G401 (cell line): ENCODE measurements at places on chromosomes 1 and 21.
A peak's percentile ranks its signal among the peaks of the same experiment; 100 is the strongest.

- DNase-seq: peak; percentile 87
These were observed 18.7 kb upstream of the AK2 start for GRCh38 chr1:33055210-33056008.

GRCh38 chr1:232291681-232292080 is 338.3 kb downstream of the SIPA1L2 start:
- no peak for DNase-seq

DNA sequence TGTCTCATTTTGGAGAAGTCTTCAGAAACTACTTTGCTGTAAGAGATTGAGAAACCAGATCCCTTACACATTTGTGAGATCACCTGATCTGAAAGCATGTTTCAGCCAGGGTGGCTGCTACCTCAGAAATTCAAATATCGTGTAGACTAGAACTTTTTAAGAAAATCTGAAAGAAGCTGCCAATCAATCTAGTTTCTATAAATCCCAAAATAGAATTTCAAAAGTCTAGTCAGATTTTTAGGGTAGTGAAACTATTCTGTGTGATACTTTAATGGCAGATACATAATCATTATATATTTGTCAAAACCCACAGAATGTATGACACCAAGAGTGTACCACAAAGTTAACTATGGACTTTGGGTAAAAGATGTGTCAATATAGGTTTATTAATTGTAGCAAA is 79.9 kb upstream of the PLPPR5 start:
- DNase-seq: no peak

GRCh38 chr1:194684636-194685035 is 1498.2 kb upstream of the B3GALT2 start:
- no peak for DNase-seq

- DNase-seq: no peak
These were observed 191.1 kb downstream of the PTPRC start for GRCh38 chr1:198829944-198830343.

DNA sequence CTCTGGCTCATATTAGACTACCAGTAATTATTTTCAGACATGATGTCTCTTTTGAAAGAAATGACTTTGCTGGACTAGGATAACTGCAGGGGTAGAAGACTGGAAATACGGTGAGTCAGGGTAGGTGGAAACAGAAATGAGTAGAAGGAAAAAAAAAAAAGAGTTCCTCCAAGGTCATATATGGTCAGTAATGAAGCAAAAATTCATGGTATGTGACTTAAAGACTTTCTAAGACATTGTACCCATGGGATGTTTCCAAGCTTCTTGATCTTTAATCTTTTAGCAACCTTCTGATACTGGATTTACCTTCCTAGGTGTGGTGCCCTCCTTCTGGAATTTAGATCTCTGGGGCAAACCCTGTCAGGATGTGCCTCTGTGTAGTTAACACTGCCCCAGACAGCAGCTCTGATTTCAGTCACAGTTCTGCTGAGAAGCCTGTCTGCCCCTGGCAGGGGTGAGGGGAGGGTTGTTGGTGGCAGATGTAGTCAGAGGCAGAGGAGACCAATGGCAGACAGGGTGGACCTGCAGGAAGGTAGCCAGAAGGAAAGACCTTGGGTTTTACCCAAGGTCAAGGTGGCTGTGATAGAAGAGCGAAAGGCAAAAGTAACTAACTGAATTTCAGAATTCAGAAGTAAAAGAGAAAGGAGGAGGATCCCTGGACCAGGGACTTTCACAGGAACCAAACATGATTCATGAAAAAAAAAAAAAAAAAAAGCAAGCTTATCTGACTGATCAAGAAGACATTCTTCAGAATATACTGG is 44.1 kb upstream of the BCL10 start:
- DNase-seq: no peak

DNA sequence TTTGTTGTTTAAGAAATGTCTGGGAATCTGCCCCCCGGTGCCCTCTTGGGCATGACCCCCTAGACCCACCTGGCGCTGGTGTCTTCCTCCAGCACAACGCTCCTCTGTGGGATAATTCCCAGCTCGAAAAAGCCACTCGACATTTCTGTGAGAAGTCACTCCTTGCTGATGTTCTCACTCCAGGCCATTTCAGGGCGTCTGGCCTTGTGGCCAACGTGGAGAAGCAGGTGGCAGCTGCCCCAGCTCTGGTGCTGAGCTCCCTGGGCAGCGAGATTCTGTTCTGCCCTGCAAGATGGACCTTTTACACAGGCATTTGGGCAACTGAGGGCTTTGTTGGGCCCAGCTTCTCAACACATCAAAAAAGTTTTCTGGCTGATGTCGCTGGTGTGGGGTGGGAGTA is 147.7 kb upstream of the WNT4 start:
- DNase-seq: no peak

- no peak for DNase-seq
These were observed 543.3 kb downstream of the DPYD start for GRCh38 chr1:97377432-97378034.

- DNase-seq: no peak
These were observed 39.9 kb upstream of the TARBP1 start for GRCh38 chr1:234518876-234519275.

DNA sequence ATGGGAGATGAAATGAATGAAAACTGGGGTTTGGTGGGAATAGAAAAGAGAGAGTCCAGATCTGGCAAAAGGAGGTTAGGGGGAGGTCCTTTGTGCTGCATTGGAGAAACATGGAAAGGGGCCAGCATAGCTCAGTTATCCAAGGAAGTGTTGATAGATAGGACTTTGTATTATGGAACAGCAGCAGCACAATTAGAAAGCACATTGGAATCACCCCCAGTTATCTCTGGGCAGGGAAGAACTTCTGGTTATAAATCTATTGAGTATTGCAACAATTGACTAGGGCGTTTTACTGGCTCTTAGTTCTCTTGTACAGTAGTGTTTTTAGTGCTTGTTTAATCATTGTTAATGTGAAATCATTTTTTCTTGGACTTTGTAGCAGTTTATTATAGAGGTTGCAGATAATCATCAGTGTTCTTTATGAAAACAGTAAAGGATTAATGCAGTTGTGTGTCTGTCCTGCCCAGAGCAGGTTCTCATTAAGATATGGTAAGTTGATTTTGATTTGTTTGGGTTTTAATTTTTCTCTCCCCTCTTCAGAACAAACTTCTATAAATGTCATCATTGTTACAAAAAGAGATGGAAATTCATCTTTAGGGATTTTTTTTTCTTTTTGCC is 76.6 kb downstream of the NR5A2 start:
- DNase-seq: no peak

DNA sequence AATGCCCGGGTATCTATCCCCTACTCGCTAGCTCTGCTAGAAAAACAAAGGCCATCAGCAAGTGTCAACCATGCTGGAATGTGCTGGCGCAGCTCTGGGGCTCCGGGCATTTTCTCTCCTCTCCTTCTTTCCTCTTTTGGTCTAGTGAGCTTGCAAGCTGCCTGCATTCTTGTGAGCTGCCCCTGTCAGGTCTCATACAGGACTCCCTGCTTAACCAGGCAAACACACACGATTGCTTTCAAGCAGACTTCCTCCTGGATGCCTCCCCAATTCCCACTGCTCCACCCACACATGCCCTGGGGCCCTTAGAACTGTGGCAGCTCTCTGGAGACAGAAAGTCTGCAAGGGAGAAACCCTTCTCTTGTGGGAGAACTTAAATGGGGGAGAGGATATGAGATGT is 35.7 kb upstream of the SUCO start:
- peak; percentile 19 for DNase-seq

DNA sequence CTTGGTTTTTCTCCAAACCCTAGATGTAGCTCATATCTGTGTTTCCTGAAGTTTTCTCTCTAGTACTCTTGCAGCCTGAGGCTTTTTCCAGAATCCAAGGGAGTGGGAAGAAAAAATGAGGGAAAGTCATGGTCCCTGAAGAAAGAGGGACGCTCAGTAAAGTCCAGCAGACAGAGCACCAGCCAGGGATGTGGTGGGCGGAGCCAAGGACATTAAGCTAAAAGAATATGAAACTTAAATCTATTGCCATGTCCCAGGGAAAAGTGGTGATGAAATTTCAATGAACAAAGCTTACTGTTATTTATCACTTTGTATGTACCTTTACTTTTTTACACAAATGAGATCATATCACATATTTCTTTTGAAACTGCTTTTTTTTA is 430.2 kb downstream of the USP25 start:
- DNase-seq: no peak

GRCh38 chr1:168531615-168532345 is 12.0 kb downstream of the XCL2 start:
- no peak for DNase-seq

DNA sequence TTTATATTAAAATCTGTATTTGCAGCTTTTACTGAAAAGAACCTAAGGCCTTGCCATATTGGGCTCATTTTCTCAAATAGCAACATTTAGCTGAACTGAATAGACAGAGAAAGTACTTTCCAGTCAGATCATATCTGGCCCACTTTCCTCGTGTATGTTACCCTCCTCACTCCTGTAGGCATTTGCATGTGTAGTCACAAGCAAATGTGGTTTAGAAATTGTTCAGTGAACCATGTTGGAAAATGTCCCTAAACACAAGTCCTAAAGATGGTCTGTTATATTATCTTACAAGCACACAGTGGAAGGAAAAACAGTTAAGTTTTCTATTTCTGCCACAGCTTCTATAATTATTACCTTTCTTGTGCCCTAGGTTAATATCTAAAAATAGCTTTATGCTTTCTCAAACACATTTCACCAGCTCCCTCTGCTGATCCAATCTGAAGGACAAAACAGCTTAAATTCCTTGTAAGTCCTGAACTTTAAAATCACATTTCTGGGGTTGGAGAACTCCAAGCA is 606 bp upstream of the FMO4 start:
- DNase-seq: no peak

DNA sequence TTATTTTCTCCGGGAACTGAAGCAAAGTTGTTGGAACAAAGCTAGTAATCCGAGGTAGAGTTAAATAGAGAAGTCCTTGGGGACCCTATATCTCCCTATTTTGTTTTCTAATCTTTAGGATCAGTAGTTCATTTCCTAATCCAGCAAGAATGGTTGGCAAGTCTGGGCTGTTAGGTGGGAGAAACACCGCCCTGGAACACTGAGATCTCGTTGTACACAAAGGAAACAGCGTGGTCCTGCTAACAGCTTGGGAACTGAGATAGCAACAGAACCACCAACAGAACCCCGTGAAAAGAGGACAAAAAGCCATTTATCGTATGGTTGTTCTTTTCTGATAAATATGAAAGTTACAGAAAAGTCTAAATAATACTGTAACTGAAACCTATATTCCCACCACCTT is 121.9 kb upstream of the CDC42BPA start:
- no peak for DNase-seq

DNA sequence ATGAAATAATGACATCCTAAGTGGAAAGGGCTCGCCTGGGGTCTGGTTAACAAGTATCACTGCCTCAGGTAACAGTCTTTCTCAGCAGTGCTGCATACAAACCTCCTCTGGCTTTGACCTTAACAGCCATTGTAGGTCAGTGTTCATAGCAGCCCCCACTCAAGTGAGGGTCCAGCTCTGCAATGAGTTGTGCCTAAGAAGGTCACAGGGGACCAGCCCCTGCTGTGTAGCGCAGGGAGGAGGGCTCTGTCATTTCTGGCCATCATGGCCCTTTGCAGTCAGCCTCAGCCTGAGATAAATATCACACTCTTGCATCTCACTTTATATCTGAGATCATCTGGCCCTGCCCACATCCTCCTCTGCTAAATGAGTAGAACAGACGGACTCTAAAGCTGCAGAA is 18.1 kb upstream of the MYSM1 start:
- DNase-seq: no peak

DNA sequence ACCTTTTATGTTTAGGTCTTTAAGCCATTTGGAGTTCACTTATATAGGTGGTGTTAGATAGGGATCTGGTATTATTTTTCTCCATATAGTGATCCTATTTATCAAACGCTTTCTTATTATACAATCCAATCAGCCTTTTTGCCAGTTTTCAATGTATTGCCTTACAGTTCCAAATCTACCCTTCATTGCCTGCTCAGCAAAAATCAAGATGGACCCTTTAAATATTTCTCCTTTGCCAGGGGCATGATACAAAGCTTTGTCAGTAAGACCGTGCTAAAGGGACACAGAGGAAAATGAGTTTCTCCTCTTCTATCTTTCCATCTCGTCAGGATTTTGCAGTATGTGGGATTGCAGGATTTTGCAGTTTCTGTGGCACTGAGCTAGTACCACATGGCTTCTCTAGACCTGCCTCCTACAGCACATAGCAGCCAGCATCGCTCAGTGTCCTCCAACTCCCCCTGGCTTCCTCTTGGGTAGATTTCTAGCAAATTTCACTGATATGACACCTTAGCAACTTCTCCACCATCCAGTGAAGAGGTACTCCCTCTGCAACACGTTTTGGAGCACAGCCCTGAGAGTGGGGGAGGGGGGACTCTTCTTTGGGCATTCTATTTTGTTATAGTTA is 22.5 kb upstream of the CAP1 start:
- no peak for DNase-seq

GRCh38 chr1:203057911-203058675 is 27.7 kb downstream of the MYOG start:
- DNase-seq: no peak

DNA sequence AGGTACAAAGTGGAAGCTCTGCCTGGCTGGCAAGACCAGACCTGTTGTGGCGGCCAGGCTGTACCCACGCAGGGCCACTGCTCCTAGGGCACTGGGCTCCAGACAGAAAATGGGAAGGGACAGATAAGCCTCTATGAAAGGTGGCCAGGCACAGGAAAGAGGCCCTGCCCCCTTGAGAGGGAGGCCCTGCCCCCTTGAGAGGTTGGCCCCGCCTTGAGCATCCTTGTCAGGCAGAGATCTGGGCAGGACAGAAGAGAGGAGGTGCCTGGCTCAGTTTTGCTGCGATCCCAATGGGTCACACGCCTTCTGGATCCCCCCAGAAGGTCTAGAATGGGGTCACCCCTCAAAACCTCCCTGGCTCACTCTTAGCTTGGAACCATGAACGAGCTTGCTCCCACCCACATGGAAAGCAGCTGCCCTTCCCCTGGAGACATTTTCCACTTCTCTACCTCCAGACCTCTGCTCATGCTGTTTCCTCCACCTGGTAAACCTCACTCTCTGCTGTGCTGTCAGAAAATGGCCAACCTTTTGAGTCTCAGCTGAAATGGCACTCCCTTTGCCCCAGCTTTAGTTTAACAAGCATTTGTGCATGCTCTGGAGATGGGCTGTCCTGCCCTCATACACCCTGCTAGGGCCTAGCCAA is 17.5 kb upstream of the ECE1 start:
- DNase-seq: no peak

DNA sequence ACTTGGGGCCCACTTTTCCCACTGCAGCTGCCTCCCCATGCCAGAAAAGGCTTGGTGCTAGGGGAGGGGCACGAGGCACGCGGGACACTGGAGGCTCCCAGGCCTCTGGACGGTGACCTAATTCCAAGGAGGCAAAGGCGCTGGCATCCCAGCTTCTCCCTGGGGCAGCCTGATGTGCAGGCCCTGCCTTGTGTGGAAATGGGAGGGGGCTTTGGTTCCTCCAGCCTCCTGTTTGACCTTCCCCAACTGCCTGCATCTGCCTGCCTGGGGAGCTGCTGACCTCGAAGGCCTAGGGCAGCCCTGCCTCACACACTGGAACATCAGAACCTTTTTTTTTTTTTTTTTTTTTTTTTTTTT is 39.9 kb downstream of the KIAA1614 start:
- no peak for DNase-seq

DNA sequence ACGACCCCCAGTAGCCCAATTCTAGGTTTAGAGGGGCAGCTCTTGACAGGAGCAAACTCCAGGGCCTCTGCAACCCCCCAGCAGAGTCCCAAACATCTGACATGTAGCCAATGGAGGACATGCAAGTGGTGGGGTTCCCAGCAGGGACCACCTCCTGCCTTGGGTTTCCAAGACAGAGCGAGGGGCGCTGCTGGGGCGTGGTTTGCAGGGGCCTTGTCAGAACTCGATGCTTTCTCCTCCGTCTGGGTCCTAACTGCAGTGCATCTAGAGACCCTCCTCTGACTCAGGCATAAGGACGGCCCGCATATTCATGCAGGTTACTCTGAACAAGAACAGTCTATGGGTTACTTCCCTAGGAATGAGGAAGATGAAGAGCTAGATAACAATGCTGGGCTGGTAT is 17.2 kb downstream of the EPHX1 start:
- no peak for DNase-seq
